ENCODE measurements at places on chromosomes 12 and 14.
A peak's percentile ranks its signal among the peaks of the same experiment; 100 is the strongest.

GRCh38 chr12:33376153-33376552 lies 63.5 kb downstream of the SYT10 start:
- no peak for DNase-seq

DNA sequence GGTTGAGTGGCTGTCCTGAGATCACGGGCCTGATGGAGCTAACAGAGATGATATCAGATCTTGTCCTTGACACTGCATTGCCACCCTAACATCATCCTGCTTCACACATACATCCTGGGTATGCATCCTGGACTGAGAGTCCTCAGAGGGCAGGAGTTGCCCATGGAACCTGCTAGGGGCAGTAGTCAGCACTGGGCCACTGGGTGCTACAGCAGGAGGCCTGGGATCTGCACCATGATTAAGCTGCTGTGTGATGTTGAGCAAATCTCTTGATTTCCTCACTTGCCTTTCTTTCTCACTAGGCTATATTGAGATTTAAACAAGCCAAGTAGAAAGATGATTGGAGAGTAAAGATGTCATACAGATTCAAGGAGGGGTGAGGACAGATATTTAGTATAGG lies 22.1 kb upstream of the EIF4B start:
- DNase-seq: no peak

GRCh38 chr12:109885616-109886015 lies 5.3 kb upstream of the GLTP start:
- DNase-seq: no peak

DNA sequence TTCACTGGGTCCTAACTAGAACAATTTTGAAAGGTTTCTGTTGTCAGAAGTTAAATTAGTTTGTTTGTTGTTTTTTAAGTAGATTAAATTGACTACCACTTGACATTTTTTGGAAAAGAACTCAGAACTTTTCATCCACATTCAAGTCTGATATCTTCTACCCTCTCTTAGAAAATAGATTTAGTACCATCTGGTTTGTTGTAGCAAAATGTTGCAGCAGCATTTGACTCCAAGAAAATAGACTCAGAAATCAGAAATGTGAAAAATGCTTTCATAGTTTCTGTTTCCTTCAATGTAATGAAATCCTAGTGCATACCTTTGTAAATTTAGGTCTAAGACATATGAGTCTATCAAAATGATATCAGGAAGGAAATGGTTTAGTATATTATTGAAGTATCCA lies 256.3 kb upstream of the CLEC14A start:
- DNase-seq: no peak

GRCh38 chr14:64877846-64878245 lies 1.9 kb downstream of the SPTB start:
- no peak for DNase-seq

GRCh38 chr12:44287545-44287944 lies 451.7 kb downstream of the TMEM117 start:
- DNase-seq: no peak

DNA sequence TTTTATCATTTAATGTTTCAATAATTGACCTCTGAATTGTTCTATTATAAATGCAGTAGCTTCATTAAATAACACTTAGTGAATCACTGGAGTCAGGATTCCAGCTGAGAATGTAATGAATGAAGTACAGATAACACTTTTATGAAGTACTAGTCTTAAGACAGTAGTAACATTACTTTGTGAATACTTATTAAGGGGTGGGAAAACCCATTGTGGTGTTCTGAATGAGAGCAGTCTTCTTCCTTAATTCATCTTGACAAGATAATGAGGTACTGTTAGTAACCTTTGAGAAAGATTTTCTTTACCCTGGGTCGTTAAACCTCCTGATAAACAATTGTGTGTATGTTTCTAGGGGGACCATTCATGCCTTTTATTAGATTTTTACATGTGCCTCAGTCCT lies 12.7 kb downstream of the NUP107 start:
- no peak for DNase-seq

DNA sequence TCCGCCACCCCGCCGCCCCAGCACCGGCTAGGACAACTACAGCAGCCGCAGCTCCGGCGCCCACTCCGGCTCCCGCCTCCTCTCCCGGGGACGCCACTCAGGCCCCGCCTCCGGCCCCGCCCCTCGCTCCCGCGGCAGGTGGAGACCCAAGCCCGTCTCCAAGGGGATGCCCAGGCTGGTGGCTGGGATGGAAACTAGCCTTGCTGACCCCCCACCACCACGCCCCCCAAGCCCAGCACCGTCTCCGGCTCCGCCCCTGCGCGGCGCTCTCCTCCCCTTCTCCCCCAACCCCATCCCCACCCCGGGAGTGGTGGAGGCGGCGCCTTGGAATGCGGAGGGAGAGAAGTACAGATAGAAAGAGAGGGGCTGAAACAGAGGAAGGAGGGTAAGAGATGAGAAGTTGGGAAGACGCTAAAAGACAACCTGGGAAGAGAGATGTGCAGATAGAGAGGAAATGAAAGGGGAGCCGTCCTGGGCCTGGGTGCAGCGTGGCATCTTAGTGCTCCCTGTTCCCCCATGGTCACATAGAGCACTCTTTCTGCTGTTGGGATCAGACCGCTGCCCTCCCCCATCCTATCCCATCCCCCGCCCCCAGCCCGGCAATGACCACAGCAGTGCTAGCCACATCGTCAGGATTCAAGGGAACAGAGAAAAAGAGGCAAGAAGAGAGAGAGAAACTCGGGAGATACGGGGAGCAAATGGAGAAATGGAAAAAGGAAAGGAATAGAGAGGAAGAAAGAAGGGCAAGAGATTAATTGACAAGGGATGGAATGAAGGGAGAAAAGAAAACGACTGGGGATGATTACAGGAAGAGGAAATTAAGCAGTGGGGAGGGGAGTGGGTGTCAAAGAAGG lies at the start of gene ITGA7:
TSS of gene ITGA7 (minus strand) at position 64 of the 854 bp plus-strand sequence. CDS start 222 bp downstream, outside the sequence.
- peak; percentile 28 for DNase-seq

- DNase-seq: no peak
Observed at GRCh38 chr12:76426160-76426559, 77.9 kb upstream of the BBS10 start.

DNA sequence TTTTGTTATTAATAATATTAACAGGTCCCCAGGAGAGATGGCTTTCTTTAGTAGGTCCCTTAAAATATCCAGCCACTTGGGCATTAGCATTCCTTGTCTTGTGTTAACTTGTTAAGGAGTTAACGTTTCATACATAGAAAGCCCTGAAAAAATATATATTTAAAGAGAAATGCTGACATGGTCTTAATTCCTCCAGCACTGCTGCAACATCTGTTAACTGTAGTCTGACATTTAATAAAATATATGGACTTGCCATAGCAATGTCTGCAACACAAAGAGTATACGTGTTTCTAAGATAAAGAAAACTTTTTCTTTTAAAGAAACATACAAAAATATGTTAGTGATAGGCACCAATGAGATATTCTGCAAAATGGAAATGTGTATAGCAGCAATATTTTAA lies 10.0 kb downstream of the SLC38A4 start:
- no peak for DNase-seq

GRCh38 chr12:120445911-120446843 lies at the start of the genes GATC and TRIAP1:
TSS of gene GATC (plus strand) at chr12:120446444. CDS start at chr12:120446481, 37 bp downstream.
TSS of gene TRIAP1 (minus strand) at chr12:120446384. CDS start at chr12:120446372, 12 bp downstream.
- DNase-seq: peak; percentile 83

- DNase-seq: no peak
Observed at GRCh38 chr12:50102646-50103309, 1.0 kb upstream of the GPD1 start.

GRCh38 chr12:121765573-121765972 lies 27.9 kb downstream of the RHOF start:
- no peak for DNase-seq

- DNase-seq: no peak
Observed at GRCh38 chr12:24898185-24898584, 50.7 kb downstream of the BCAT1 start.

DNA sequence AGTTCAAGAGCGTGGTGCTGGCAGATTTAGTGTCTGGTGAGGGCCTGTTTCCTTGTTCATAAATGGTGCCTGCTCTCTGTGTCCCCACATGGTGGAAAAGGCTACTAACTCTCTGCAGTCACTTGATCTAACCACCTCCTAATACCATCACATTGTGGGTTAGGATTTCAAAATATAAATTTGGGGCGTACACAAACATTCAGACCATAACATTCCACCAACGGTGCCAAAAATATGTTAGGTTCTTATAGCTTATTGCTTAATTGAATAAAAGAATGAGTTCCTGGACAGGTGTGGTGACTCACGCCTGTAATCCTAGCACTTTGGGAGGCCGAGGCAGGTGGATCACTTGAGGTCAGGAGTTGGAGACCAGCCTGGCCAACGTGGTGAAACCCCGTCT lies 3.4 kb upstream of the DYRK2 start:
- DNase-seq: no peak

DNA sequence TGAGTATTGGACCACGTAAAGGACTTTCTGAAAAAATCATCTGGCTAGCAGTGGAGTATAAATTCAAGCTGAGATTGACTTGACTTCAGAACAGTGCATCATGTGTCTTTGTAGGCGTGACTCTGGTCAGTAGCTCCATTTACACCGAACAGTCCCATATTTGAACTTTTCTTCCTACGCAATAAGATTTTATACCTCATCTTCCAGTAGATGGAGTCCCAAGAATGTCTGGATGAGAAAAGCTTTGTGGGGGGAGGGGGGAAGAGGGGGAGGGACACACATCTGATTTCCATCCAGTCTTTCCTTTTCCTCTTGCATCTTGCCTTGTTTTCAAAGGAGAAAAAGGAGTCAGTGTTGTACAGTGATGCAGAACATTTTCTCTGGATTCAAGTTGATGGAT lies 241.0 kb downstream of the EMP1 start:
- no peak for DNase-seq

DNA sequence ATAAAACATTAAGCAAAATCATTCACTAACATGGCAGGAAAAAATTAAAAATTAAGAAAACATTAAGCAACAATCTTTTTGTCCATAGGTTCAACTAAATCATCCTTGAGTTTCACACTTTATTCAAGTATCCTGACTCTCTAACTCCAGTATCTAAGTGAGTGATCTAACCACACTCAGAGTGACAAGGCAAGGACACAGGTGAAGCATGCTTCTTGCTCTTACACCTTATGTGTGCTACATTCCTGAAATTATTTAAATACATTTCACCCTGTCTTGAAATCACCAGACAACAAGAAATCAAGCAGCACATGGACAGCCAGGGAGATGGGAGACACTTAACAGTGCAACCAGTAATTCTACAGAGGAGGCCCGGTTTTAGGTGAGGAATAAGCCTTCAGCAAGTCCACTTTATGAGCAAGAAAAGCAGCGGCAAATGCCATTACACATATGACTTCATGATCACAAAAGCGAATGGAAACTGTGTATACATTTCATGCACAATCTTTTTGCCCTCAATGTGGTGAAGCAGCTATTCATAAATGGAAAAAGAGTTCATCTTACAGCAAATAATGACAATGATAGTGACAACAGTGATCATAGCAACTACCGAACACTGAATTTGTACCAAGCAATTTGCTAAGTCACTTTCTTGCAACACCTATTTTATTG lies 37.4 kb downstream of the PHLDA1 start:
- DNase-seq: no peak

DNA sequence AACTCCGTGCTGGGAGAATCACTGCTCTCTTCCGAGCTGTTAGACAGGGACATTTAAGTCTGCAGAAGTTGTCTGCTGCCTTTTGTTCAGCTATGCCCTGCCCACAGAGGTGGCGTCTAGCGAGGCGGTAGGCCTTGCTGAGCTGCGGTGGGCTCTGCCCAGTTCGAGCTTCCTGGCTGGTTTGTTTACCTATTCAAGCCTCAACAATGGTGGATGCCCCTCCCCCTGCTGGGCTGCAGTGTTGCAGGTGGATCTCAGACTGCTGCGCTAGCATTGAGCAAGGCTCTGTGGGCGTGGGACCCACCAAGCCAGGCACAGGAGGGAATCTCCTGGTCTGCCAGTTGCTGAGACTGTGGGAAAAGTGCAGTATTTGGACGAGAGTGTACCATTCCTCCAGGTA lies 43.7 kb downstream of the GPR137C start:
- no peak for DNase-seq

DNA sequence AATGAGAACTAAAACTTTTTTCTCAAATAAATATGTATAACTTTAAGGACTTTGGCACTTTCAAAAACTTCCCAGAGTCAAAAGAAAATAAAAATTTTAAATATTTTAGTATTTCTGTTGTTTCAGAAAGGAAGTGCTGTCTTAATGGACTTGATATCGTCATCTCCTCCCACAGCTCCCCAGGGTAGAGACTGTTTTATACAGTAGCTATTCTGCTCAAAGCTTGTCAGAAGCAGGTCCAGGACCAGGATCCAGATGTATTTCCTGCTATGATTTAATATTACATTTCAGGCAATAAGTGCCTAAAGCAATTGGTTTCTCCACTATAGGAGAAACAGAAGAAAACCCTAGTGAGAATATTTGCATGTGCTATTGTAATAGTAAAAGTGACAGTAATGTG lies 218.5 kb upstream of the G2E3 start:
- no peak for DNase-seq

- DNase-seq: no peak
Observed at GRCh38 chr14:93280743-93281142, 52.1 kb downstream of the BTBD7 start.

DNA sequence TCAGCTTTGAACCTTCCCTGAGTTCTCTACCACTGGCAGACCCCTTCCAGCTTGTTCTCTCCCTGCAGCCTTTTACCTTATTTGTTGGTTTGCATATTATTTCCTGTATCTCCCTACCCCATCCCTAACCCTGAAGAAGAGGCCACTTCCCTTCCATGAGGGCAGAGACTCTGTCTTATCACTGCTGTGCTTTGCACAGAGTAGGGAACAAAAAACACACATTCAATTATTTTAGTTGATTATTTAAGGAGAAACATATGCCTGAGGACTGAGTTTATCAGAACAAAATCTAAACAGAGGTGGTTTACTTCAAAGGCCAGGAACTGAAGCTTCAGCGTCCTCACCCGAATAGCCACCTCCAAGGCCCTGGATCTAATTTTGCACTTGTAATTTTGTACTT lies 111.7 kb upstream of the RFLNA start:
- no peak for DNase-seq

- DNase-seq: peak; percentile 6
Observed at GRCh38 chr14:62179367-62180018, 417.3 kb downstream of the SNAPC1 start.

DNA sequence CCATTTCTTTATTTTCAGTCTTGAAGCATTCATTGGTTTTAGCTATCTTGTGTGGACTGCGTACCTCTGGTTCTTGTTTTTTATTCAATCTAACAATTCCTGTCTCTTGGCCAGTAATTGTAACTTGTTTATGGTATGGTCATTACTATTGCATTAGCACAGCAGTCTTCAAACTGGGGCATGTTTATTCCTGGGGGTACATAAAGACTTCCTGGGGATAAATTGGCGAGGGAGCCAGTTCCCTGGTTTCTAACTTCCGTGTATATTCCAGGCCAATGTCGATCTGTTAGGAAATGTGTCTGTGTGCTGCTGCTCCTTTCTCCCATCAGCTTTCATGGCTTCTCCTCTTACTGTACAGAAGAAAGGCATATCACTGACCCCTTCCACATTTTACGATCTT lies 13.7 kb upstream of the EVL start:
- no peak for DNase-seq

GRCh38 chr12:122614839-122615238 lies 87.8 kb downstream of the KNTC1 start:
- no peak for DNase-seq

All from CD4-positive, alpha-beta T cell treated with Interleukin-4 for 4 hours (primary cell).